ENCODE measurements at places on chromosomes 1 and 21.

- DNase-seq: peak; percentile 25
Measured at GRCh38 chr1:152697701-152698600, at the start of gene LCE2A. Gene LCE2A, plus strand, starts transcription at chr1:152698345. Its CDS starts 557 bp downstream, at chr1:152698902.

DNA sequence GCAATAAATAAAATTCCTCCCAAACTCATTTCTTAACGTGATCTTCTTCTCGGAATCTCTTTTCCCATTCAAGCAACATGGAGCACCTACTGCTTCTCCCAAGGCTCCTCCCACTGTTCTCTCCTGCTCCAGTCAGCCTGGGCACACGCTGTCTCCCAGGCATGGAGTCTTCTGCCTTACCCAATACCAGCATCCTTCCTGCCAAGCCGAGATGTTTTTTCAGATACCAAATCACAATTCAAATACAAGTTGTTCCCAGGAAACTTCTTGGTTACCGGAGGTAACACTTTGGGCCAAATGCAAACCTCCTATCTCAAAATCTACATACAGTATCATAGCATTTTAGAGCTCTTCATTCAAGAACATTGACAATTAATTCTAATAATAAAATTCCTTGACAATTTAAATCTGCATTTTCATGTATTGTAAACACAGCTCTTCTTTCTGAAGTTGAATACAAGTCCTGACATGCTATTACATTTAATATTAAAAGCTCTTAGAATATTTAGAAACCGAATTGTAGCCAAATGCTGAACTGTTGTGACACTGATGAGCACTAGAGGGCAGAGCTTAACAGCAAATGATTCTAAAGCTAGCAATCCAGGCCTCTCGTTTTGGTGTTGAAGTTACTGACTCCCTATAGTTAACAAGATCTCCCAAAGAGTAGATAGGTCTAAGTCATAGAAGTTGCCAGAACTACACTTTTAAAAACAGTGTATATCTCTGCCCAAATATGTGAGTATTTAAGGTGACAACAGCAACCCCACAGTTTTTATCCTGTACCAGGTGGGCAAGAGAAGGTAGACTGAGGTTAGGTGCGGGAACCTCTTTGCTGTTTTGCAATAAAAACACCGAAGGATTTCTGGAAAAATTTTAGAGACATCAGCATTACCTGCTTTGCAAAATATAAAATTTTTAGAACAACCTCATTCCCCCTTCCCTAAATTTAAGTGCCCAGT is 52.3 kb downstream of the BCAR3 start:
- DNase-seq: peak; percentile 88

GRCh38 chr1:204102739-204103430 is 30.0 kb downstream of the SOX13 start:
- DNase-seq: no peak

GRCh38 chr1:56139836-56140235 is 439.5 kb downstream of the PLPP3 start:
- DNase-seq: no peak

DNA sequence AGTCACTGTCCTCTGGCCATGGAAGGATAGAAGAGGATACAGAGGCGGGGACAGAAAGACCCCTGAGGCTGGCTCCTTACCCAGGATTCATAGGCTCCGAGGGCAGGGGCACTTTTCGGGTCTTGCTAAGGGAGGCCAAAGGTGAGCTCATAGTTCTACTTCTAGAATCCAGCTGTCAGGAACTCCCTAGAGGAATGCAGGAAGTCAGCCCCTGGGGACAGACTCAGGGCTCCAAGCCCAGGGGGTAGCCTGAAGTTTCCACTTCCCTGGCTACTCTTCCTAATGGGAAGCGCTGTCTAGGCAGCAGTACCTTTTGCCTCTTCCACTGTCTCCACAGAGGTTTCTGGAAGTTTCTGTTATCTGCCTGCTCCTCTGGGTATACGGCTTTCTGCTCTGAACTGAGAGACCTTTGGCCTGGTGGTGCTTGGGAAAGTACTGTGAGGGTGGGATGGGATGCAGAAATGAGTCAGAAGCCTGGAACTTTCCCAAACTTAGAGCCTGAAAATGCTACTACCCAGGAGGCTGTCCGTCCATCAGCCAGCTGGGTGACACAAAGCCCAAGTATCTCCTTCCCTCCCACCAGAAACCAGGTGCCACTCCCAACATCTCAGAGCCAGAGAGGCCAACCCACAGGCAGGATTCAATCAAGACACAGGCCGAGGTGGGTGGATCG is 3.6 kb downstream of the UBXN11 start:
- DNase-seq: peak; percentile 96

- DNase-seq: no peak
Measured at GRCh38 chr1:7667159-7667558, 103.9 kb upstream of the VAMP3 start.
